ENCODE measurements at places on chromosomes 7 and 10.
A peak's percentile ranks its signal among the peaks of the same experiment; 100 is the strongest.

GRCh38 chr10:10811562-10811961 is 206.1 kb upstream of the CELF2 start:
- no peak for DNase-seq

GRCh38 chr10:100129424-100129823 is 47.8 kb upstream of the CPN1 start:
- no peak for DNase-seq

DNA sequence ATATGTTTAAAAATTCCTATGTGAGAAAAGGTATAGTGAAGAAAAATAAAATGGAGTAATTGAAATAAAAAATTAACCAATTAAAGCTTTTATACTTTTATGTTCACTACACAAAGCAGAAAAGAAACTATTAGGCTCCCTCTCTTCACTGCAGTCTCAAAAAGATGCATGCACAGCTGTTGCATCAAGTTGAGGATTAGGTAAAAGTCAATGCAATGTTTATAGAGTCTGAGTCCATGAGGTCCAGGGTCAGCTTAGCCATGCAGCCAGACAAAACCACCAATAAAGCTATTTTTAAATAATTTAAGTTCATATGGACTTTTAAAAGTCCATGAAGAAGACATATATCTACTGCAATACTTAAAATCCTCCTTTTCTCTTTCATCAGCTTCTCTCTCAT is 31.1 kb upstream of the ING3 start:
- DNase-seq = no peak

GRCh38 chr10:130714742-130715467 is 578.7 kb downstream of the GLRX3 start:
- DNase-seq = no peak

- no peak for DNase-seq
Measured at GRCh38 chr7:123748171-123748733, 551 bp downstream of the WASL start.

DNA sequence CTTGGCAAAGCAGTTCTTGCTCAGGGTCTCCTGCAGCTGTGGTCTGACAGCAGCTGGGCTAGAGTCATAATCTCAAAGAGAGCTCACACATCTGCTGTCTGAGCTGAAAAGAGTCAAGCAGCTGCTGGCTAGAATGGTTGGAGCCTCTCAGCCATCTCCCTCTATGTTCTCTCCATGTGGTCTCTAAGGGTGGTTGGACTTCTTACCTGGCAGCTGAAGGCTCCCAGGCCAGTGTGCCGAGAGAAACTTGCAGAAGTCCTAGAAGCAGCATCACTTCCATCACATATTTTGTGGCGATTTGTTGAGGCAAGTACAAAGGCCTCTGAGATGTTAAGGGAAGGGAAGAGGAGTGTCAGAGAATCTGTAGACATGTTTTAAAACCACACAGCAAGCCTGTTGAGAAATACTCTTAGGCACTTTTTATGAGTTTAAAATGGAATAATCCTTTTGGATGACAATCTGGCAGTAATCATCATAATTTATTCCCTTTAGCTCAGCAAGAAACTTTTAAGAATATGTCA is 93.2 kb downstream of the REEP3 start:
- no peak for DNase-seq

DNA sequence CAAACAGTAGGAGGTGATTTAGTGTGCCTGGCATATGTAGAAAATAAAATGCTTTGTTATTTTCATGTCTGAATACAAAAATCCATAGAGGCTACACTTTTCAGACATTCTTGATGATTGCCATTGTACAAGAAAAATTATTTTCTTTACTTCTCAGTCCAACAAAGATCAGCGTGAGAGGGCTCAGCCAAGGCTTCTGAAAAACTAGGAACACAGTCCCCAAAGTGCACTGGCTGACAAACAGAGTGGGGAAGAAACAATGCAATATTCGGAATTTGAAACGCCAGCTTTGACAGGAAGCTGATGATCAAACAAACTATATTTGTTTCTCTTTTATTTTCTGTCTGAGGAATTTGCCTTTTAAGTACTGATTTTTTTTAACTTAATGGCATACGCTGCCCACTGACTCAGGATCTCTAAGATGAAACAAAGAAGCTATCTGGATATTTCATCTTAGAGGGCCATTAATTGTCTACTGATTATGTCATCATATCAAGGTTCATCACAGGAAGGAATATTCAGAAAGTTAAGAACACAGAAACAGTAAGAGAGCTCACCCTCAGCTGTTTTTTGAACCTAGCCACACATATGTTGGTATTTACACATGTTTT is 197.0 kb upstream of the INHBA start:
- no peak for DNase-seq

DNA sequence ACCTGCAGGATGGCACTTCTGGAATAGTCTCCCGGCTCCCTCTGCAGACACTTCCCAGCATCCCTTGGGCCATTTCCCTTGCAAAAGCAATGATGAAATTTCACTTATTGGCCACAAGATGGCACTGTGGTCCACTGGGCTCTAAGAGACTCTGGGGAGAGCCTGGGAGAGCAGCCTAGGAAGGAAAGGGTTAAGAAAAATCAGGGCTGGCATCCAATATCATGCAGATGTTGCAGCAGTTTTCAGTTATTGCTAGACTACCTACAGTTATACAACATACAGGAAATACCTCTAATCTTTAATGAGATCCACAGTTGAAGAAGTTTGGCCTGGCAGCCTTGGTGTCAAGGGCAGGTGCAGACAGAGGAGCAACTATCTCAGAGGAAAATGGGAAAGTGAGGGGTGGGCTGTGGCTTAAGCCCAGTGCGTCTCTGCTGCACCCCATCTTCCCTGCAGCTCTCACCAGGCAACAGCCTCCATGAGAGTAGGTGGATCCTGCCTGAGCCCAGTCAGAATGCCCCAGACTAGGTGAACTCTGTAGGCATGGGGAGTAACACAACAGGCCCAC is 100.2 kb upstream of the PRSS58 start:
- no peak for DNase-seq

- DNase-seq = no peak
Measured at GRCh38 chr10:112343056-112343806, 30.7 kb upstream of the ACSL5 start.

GRCh38 chr7:79386688-79387422 is 66.6 kb downstream of the MAGI2 start:
- no peak for DNase-seq

DNA sequence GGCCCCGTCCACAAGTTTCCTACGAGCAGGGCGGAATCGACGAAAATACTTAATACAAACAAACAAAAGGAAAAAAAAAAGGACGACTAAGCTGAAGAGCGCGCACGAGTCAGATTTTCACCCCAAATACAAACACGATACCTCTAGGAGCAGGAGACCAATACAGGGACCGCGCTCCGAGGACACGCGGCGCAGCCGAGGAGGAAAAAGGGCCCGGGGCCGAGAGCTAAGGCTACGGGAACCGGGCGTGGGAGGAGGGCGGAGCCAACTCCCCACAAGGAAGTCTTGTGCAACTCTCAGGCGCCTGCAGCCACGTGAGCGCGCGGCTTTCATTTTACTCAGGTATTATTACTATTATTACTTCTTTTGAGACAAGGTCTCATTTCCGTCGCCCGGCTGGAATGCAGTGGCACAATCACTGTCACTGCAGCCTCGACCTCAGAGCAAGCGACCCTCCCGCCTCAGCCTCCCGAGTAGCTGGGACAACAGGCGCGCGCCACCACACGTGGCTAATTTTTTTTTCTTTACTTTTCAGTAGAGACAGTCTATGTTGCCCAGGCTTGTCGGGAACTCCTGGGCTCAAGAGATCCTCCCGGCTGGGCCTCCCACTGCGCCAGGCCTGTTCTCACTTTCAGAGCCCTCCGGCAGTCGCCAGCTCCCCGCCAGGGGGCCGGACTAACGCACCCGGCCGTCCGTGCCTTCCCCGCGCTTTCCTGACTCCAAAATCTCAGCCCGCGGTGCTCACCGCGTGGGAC is 1.2 kb downstream of the HNRNPF start:
- peak; percentile 84 for DNase-seq

GRCh38 chr10:78550716-78551115 is 517.1 kb downstream of the RPS24 start:
- DNase-seq = no peak

DNA sequence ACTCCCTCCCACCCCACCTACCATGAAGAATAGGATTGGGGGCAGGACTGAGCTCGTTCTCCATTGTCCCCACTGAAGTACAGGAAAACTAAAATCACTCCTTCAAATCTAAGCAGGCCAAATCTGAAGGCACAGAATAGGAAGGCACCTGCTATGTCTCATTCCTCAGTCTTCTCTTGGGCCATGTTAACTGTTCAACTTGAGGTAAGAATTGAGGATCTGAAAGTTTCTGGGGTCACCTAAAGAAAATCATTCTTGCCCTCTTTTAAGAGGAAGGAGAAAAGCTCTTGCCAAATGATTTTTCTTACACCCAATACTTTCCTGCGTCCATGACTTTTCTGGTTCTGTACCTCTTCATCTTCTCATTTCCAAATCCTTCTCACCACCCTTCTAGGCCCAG is 4.9 kb downstream of the CPN1 start:
- no peak for DNase-seq

DNA sequence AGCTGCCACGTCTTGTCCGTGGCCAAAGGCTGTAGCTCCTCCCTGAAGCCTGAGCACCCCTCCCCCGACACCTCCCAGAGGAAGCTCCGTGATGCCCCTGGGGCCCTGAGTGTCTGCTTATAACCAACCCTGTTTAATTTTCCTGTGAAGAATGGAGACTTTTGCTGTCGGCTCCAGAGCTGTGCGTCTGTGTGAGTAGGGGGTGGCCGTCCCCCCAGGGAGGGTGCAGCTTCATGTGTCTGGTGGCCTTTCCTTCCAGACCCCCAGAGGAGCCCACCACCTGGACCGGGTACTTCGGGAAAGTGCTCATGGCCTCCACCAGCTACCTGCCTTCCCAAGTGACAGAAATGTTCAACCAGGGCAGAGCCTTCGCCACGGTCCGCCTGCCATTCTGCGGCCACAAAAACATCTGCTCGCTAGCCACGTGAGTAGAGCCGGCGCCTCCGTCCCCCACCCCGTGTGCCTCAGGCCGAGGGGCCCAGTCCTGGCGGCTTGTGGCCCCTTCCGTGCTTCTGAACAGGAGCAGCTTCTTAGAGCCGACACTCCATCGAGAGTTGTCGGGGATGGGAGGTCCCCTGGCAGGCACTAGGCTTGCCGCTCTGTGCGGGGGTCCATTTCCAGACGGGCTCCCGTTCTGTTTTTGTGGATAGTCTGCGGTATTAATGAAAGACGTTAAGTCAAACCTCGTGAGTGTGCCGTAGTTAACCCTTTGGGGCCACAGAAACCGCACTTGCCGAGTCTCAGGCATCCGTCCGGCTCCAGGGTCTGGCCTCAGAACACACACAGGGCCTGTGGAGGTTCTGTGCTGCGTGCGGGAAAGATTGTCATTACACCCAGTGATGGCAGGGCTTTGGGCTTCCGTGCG is 37.1 kb downstream of the WIPI2 start:
- no peak for DNase-seq

GRCh38 chr7:35258868-35259522 is 5.1 kb upstream of the TBX20 start:
- DNase-seq = no peak

DNA sequence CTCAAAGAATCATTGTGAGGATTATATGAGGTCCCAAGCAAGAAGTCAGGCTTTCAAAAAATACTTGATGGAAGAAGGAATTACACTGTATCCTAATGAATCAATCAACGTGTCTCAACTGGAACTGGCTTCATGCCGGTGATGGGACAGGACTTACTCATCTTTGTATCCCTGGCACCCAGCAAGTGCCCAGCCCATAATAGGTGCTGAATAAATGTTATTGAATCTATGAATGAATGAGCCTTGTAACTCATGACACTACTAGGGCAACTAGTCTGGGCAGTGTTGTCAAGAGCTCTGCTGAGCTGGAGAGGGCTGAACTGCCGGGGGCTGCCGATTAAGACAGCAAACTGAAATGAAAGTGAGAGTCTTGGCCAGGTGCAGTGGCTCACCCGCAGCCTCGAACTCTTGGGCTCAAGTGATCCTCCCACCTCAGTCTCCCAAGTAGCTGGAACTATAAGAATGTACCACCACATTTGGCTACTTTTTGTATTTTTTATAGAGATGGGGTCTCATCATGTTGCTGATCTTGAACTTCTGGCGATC is 87.2 kb upstream of the KIF5B start:
- no peak for DNase-seq

GRCh38 chr10:97737770-97738265 is 890 bp downstream of the ZFYVE27 start:
- no peak for DNase-seq

- no peak for DNase-seq
Measured at GRCh38 chr10:131670341-131670740, 230.5 kb upstream of the PPP2R2D start.

GRCh38 chr10:50381642-50382041 is 130.3 kb upstream of the ASAH2 start:
- DNase-seq = no peak

GRCh38 chr7:18225067-18225466 is 197.4 kb upstream of the PRPS1L1 start:
- no peak for DNase-seq

DNA sequence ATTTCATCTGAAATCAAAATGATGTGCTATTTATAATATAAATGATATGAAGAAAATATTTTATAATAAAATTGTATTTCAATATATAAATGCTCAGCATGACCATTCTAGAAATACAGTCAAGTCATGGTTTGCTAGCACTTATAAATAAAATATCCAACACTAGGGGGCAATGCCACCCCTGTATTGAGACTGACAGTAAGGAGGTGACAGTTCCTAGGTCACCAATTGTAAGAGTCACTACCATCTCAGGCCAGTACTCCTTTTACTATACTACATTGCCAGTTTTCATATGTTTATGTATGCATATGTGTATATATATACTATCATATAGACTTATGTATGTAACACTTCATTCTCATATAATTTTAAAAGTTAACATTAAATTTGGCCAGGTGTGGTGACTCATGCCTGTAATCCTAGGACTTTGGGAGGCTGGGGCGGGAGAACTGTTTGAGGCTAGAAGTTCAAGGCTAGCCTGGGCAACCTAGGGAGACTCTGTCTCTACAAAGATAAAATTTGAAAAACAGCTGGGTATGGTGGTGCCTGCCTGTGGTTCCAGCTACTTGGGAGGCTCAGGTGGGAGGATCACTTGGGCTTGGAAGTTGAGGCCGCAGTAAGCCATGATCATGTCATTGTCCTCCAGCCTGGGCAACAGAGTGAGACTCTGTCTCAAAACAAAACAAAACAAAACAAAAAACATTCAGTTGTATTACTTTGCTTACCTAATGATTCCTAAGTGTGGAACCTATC is 2.4 kb upstream of the CNOT4 start:
- no peak for DNase-seq

DNA sequence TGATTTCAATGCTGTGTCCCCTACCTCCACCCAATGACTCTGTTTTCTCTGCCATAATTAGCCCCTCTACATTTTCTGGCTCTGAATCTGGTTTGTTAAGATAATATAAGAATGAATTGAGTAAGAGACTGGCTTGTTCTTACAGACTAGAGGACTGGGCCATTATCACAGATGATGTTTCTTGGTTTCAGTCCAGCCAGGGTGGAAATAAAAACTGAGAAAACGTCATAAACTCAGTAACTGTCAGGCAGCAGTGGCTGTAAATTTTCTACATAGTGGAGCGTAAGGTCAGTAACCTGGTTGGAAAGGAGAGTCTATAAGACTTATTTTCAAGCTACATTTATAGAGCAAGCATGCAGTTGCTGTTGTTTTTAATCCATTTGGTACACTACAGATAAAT is 485.4 kb downstream of the HTR7 start:
- DNase-seq = no peak

GRCh38 chr7:37015353-37016034 is 291.2 kb upstream of the AOAH start:
- no peak for DNase-seq
